ENCODE measurements at places on chromosomes 5 and 9.
A peak's percentile ranks its signal among the peaks of the same experiment; 100 is the strongest.

GRCh38 chr5:137580030-137580429 is 80.9 kb upstream of the SPOCK1 start:
- DNase-seq: no peak

GRCh38 chr9:89194421-89195130 is 16.0 kb upstream of the SHC3 start:
- DNase-seq: no peak

GRCh38 chr5:151523335-151523734 is 67.8 kb downstream of the FAT2 start:
- DNase-seq: peak; percentile 63

- DNase-seq: no peak
These were observed 8.2 kb upstream of the FST start for GRCh38 chr5:53472279-53472678.

DNA sequence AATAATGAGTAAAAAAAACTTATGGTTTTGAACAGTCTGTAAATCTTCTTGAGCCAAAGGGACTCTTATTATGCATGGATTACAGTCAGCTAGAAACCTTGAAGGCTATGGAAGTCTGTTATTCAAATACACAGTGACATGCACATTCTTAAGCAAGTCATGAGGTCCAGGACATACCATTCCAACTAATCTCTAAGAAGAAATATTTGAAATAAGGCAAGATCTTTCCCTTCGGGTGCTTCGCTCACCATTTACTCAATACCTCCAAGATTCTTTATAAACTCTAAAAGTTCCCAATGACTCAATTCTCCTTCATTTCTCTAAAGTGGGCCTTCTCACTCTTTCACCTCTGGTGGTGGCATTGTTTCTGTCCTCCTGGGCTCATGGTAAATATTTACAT is 811.0 kb downstream of the NR2F1-AS1 start:
- no peak for DNase-seq

- no peak for DNase-seq
These were observed 81.7 kb upstream of the CPLX2 start for GRCh38 chr5:175789670-175790069.

DNA sequence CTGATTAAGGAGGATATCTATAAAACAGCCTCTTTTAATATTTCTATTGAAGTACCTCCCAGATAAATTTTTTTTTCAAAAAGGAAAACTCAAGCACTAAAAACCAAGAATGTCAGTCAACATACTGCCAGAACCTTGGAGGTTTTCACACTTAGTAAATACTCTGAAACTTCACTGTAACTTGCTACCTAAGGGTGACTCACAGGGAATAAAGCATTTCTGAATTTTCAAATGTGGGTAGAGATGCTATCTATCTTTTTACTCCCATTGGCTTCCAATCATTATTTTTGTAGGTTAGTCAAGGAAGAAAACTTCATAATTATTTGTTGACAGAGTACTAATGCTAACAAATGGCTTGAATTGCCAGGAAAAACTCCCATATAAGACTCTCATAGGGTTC is 46.1 kb downstream of the SLC25A46 start:
- no peak for DNase-seq

DNA sequence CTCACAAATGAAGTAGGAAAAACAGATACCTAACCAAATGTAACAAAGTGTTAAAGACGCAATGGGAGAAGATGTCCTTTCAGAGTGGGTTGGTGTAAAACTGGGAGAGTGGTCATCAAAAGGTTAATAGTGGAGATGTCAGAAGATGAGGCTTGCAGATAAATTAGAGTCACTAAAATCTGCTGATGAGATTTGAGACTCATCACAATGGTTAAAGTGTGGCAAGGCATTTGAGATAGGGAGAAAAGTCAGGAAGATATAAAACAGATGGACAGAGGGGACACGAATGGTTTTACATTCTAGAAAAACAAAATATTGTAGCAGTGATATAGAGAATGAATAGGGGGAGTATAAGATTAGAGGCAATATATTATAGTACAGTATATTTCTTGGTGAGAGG is 406.0 kb upstream of the SEMA6A start:
- DNase-seq: no peak

DNA sequence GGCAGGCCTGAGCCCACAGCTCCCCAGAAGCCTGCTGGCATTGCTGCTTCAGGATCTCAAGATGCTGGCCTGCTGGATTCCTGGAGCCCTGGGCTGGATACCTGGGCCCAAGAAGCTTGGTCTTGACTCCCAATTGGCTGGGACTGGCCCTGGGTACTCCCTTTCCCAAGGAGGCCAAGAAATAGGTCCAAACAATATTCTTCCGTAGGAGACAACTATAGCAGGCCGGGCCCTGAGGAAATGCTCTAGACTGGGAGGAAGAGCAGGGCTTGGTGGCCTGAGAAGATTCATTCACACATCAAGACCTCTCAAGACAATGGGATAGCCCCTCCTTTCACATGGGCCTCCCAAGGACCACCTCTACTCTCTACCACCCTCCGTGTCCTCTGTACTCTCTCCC is 7.9 kb downstream of the CSF2 start:
- no peak for DNase-seq

DNA sequence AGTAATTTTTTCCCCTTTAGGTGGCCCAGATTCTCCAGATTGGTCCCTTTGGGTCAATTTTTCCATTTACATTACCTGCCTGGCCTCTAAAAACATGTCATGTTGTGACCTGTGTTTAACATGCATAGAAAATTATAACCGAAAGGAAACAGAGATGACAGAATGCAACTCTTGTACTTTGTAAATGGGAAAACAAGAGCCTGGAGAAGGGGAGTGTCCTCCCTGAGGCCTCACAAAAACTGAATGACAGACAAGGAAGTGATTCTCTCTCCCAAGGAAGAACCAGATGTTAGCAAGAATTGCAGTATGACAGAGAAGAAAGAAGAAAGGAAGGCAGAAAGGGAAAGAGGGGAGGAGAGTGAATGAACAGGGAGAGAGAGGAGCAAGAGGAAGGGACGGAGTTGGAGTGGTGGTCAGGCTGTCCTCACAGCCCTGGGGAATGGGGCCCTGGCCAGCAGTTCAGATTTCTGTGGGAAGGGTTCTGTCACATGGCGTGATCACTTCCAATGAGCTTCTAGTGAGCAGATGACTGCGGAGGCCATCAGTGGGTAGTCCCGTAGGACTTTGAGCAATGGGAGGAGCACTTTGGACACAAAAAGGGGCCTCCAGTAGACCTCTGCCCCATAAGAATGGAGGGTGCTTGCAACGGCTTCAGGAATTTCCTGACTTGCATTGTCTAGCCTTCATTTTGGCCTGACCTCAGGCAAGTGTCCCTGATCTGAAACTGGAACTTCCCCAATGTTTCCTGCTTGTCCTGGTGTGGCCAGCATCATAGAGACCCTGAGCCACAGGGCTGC is 31.6 kb downstream of the ABLIM3 start:
- DNase-seq: no peak

DNA sequence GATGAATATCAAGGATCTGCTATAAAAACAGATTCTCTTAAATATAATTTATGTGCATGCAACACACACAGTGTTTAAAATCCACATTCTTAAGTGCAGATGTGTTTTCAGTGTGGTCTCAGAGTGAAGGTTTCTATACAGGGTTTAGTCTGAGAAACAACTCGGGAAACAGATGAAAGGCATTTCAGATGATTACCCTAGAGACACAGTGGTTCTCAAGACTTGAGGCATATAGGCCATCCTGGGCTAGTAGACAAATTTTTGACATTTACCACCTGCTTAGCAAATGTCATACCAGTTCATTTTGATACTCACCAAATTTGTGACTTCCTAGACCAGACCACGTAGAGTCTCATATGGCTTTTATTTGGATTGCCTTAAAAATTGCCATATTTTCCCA is 216.5 kb downstream of the ARL15 start:
- no peak for DNase-seq

DNA sequence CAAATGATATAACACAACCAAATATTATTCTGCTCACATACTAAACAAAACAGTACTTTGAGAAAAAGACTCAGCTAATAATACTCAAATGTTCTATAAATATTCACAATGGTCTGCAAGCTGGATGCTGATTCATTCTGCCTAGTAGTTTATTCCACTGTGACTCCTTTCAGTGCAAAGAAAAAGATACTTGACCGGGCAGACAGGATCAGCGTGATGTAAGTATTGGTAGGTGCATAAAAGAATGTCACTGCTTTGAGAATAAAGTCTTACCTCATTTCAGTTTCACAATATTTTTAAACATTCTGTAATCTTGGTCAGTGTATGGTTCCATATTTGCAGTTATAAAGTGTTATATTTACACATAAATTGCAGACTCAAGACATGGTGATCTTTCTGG is 223.0 kb upstream of the NUDT12 start:
- no peak for DNase-seq

DNA sequence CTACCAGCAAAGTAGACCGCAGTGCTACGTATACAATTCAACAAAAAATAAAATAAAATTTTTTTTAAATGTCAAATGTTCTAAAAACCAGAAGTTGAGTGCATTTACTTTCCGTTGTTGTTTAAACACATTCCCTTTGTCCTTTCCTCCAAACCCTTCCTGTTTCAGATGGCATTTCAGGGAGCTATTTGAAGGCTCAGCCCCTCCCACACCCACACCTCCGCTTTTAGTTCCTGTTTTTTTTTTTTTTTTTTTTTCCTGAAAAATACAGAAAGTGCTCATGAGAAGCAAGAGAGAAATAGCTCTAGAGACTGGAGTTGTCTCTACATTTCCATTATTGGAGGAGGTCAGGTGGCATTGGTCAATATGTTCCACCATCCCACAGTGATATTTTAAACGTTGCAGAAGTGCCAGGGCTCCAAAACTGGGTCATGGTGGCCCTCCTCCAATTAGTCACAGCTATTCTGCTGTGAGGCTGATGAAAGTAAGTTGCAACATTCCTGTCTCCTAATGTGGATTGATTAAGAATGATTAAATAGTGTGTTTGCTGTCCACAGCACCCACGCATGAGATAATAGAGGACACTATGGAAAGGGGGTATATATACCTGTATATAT is 106.9 kb downstream of the GABRG2 start:
- DNase-seq: no peak

- DNase-seq: no peak
These were observed 510.6 kb upstream of the ITGA1 start for GRCh38 chr5:52277101-52277500.

GRCh38 chr5:152305525-152305924 is 99.6 kb downstream of the NMUR2 start:
- DNase-seq: no peak

- DNase-seq: no peak
These were observed 483.8 kb upstream of the CDH10 start for GRCh38 chr5:25128606-25129005.

DNA sequence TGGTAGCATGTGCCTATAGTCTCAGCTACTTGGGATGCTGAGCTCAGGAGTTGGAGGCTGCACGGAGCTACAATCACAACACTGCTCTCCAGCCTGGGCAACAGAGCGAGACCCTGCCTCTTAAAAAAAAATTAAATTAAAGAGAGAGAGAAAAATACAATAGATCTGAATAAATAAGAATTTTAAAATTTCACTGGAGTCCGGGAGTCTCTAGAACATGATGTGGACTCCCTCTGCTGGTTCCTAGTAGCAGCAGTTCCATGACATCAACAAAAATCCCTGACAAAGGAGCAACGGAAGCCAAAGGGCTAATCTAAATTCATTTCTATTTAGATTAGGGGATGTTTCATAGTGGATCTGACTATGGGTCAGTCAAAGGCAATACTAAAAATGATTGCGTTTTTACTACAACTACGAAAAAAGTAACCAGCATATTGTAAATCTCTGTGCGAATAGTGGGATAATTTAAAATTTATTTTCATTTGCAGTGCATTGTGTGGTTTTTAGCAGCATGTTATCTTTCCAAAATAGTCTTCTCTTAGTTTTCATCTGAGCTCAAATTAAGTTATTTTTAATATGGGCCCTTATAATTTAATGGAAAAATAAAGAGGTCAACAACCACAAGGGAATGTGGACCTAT is 6.7 kb downstream of the INIP start:
- no peak for DNase-seq

DNA sequence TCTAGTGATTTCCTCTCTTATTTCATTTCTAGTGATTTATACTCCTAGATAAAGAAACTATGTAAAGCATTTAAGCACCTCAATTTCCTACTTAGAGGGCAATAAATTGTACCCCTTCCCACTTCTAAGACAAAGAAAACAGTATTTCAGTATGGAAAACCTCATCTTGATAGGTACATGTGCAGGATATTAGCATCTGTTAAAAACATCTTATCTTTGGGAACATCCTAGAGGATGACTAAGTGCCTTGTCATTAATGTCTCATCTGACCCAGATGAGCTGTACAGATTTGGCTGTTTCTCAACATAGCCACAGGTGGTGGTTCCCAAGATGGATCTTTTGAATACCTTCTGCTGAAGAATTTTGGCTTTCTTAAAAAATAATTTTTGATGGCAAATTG is 5.7 kb downstream of the MEGF10 start:
- no peak for DNase-seq

DNA sequence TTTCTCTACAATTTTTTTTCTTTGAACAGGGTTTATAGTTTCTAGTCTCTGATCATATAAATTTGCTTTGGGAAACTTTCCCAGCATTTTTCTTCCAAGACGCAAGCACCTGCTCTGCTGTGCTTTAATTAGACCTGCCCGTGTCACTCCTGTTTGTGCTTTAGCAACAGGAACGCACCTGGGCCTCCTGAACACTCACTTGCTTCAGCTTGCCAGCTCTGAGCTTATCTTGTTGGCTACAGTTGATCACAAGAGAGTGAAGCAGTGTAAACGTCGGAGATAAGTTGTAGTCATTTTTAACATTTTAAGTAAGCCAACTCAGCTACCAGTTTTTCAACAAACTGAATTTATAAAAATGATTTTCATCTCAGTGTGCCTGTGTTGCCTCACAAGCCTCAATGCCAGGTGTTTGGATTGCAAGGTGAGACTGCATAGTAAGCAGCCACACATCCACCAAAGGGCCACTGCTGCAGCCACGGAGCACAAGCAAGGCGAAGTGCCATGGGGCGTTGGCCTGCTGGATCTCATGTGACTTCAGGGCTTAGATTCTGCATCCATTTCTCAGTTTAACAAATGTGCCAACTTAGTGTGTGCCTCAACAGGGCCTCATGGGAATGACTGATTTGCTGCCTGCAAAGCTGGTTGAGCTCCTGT is 166.9 kb downstream of the TRIO start:
- DNase-seq: no peak

GRCh38 chr5:174309131-174309795 is 263.8 kb downstream of the NSG2 start:
- no peak for DNase-seq

GRCh38 chr5:137858954-137859353 is 8.7 kb upstream of the MYOT start:
- no peak for DNase-seq

DNA sequence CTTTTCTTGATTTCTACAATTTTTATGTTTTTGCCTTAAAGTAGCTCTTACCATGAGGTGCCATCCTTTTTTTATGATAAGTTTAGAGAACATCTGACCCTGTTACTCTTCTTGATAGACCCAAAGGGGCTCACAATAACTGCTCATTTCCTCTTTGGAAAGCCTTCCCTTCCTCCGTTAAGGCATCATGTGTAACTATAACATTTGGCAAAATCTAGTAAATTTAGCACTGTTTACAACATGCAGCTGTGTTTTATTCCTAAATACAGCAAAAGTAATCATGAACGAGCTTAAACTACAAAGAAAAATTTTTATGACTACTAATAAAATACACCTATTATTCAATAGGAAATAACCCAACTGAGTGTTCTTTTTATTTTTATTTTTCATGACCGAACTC is 705.1 kb downstream of the MAT2B start:
- DNase-seq: no peak

All from CD4-positive, CD25-positive, alpha-beta regulatory T cell (primary cell).